ENCODE measurements at places on chromosomes 2 and 18.

GRCh38 chr2:51003345-51004192 lies 28.4 kb downstream of the NRXN1 start:
- no peak for DNase-seq

DNA sequence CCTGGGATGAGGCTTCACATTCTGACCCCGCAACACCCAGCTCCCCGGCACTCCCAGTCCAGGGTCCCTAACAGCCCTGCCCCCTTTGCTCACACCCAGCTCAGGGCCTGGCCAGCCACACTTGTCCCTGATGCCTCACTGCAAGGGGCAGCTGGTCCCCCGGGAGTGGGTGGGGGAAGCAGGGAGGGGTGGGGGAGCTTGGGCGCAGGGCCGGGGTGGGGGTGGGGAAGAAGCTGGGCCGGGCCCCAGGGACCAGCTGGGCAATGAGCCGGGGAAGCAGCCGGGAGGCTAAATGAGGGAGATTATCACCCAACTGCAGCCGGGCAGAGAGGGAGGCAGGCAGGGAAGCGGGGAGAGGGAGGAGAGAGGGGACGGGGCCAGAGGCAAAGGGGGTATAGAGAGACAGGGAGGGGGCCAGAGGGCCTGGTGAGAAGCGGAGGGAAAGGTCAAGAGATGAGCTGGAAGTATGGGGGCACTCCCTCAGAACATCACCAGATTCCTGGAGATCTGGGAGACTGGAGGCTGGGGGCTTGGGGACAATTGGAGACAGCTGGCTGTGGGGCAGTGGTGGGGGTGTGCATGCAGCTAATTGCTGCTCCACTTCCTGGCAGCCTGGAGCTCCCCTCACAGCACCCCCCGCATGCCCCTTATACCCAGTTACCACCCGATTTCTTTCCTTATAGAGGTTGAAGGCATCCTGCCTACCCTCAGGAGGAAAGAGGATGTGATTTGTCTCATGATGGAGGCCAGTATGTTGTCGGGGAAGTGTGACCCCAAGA lies 2.5 kb upstream of the ASIC4 start:
- DNase-seq = no peak

GRCh38 chr2:189709501-189710221 lies 35.2 kb downstream of the ANKAR start:
- no peak for DNase-seq

GRCh38 chr2:146189541-146189940 lies 1655.3 kb upstream of the ACVR2A start:
- DNase-seq = no peak

GRCh38 chr2:215635071-215635787 lies 199.4 kb upstream of the FN1 start:
- no peak for DNase-seq

DNA sequence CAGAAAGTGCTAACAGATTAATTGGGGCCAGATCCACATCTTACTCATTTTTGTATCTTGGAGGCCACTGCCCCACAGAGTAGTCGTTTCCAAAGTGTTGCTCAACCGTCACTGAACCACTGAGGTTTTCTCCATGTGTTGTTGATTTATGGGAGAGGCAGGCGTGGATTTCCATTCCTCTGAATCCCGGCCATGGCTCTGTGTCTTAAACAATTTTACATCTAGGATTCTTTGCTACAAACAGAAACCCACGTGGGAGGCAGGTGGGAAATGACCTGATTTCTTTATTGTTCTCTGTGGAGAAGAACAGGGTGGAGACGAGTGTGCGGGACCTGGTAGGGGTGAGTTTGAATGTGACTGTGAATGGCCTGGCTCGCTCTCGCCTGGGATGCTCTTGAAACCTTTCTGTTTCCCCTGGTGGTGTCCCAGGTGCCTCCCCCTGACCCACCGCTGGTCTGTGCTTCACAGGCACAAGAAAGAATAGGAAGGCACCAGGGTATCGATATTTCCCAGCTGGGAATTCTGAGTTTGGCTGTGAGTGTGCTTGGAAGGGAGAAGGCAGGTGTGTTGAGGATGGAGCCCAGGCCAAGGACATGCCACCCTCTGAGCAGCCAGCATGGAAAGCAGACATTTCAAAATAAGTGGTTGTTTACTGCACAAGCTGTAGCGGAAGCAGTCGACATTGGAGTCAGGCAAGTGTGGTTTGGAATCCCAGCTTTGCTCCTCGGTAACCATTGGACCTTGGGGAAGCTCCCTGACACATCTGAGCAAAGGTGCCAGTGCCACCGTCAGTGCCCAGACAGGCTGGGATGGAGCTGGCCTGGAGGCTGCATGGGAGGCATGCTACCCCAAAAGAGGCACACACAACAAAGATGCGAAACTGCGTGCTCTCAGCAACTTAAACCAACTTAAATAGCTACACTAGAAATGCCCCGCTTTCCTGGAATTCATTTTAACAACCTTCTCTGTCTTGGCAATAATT lies 50.0 kb downstream of the LPIN1 start:
- DNase-seq = no peak

DNA sequence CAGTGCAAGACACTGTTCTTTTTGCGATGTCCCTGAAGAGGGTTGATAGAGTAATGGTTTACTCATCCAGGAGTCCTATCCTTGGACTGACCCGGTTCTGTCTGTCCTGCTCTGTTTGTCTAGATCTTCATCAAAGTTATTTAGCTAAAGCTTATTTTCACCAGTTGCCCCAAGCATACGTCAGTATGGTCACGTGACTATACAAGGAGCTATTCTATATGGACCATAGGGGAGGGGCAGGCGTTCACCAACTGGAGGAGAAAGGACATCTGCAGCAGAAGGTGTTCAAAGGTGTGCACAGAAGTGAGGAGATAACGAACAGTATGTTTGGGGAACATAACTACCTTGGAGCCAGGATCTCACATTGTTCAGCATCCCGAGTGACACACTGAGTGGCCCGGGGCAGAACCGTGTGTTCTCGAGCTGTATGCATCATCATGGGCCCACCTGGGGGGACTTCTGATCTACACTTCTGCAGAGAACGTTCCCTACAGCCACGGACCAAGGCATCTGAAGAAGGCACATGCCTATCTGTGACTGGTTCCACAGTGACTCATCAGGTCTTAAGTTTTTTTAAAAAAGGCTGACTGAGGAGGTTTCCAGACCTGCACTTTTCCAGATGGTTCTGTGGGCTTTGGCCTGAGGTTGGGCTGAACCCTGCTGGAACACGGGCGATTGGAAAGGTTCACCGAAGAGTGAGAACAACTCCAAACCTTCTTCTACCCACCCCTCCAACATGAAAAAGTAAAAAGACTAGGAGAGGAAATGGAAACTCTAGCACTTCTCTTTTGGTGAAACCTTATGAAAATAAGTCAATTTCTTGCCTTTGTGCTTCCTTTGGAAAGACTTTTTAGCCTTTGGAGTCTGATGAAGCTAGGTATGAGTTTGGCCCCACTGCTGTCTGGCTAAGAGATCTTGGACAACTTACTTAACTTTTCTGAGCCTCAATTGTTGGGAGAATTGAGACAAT lies 68.6 kb upstream of the YWHAQ start:
- DNase-seq = no peak

DNA sequence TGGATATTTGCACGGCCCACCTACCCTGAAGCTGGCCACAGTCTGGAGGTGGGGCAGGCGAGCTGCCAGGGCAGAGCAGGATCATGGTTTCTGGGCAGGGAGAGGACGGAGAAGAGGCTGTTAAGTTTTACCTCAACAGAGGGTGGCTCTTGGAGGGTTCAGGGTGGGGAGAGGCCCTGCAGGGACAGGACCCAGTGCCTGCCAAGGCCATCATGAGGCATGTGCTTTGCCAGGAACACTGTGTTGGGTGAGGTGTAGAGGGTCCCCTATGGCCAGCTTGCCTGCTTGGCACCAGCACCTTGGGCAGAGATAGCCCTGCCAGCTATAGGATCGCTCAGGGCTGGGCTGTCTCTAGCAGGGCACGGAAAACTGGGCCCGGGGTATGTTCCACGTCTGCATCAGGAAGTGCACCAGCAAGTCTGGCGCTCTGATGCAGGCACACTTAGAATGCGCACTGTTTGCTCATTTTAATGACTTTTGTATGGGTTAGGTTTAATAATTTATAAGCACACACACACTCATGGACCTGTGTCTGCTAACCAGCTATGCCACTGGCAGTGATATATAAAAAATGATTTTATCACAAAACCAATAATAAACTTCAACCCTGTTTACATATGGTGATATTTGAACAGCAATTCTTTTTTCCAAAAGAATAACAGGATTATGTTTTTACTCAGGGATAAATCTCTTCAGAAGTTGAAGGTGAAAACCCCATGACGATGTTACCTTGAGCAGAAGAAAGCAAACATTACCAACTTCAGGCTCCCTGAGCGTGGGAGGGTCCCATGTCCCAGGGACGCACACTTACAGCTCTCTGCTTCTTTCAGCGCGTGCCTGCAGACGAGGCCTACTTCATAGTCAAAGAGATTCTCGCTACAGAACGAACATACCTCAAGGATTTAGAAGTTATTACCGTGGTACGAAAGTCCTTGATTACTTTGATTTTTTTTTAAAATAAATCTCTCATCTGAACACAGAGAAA lies 46.4 kb downstream of the STK25 start:
- no peak for DNase-seq

DNA sequence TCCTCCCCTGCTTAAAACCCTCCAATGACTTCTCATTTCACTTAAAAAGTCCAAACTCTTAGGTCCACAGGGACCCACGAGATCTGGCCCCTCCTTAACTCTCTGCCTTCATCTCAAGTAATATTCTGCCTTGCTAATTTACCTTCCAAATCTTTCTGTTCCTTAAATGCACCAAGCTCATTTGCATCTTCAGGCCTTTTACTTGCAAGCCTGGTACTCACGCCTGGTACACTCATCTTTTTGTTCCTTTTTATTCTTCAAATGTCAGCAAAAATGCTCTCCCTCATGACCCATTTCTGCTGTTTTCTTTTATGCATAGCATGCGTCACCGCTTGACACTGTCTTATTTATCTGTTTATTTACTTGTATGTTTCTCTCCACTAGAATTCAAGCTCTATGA lies 2.7 kb upstream of the WIPF1 start:
- DNase-seq = no peak

DNA sequence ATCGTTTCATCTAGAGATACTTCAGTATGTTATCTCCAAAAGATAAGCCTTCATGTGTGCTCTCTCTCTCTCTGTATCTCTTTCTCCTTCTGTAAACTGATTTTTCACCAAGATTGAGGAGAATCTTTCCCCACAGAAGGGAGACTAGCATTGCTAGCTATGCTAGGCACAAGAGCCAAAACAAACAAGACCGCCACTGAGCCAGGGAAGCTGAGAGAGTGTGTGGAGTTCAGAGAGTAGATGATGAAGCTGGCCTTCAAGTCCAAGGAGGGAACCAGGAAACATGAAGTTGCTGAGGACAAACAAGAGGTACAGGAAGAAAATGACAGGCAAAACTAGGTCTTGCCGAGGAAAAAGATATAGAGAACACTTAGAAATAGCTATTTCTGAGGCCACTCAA lies 23.4 kb downstream of the DAPL1 start:
- DNase-seq = no peak
